ENCODE measurements at places on chromosomes 3 and 15.

- DNase-seq = no peak
Measured at GRCh38 chr15:51117270-51117669, 22.6 kb upstream of the TNFAIP8L3 start.

GRCh38 chr3:38554127-38554827, 58.1 kb downstream of the EXOG start:
- no peak for DNase-seq

GRCh38 chr15:100818927-100819326, 60.7 kb upstream of the ALDH1A3 start:
- DNase-seq = no peak

DNA sequence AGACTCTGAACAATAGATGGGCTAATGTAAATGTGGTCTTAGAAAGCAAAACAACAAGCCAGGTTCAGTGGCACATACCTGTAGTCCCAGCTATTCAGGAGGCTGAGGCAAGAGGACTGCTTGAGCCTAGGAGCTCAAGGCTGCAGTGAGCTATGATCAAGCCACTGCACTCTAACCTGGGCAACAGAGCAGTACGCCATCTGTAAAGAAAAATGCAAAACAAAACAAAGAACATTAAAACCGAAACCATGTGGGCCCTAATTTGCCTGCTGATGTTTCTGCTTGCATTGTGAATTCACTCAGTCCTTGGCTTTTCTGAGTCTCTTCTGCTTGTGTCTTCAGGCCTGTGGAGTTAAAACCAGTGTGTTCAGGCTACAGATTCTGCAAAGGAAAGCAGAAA, 56.7 kb downstream of the CCNL1 start:
- DNase-seq = no peak

DNA sequence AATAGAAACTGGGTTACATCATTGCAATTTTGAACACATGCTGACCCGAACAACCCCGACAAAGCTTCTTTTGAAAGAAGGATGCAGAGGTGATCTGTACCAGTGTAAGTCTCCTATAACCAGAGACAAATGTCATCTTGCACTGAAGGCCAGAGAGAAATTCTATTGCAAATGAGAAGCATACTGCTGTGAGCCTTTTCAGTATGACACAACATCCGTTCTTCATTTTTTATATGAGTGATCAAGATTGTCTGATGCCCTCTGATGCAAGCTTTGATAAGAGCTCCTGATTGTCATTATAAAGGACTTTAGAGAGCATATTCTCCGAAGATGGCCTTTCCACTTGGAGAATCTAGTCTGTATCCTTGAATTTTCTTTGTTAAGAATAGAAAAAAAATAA, 36.9 kb downstream of the PCOLCE2 start:
- no peak for DNase-seq

- DNase-seq = no peak
Measured at GRCh38 chr3:129087138-129087702, 26.6 kb downstream of the GP9 start.

DNA sequence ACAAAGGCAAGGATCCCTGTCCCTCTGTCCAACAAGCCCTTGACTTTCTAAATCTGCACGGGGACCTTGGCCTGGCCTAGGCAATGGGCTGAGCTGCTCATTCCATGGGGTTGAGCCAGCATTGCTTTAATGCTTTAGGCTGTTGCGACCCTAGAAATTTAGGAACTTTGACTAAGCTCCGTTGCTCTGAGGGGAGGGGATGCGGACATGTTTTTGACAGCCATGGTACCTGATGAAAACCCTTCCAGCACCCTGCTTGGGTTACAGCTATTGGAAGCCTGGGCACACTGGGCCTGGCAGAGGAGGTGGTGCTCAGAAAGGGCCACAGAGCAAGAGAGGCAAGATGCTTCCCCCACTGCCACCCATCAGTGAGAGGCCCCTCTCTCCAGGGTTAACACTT, 37.1 kb downstream of the SYNM start:
- DNase-seq = no peak

All from stimulated activated CD8-positive, alpha-beta memory T cell treated with anti-CD3 and anti-CD28 coated beads, Interleukin-4, amount 100 ng/mL, for 48 hours (primary cell).